ENCODE measurements at places on chromosomes 7 and 10.

DNA sequence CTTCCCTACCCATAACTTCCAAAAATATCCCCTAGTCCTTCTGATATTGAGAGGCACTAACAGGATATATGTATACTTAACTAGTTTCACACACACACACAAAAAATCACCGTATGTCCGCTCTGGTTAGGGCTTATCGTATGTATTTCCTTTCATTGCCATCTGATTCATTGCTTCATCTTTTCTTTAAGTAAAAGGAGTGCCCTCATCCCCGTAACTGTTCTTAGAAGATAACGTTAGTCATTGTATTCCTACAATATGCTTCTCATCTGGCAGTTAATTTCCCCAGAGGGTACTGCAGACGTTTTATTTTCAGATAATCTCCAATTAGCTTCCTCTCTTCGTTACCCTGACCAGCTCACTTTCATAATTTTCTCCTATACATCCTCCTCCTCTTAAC is 37.3 kb downstream of the NRCAM start:
- no peak for DNase-seq

- DNase-seq, result no peak
Measured at GRCh38 chr7:46108272-46108671, 187.2 kb upstream of the IGFBP3 start.

- no peak for DNase-seq
Measured at GRCh38 chr10:129888784-129889616, 75.1 kb downstream of the EBF3 start.

DNA sequence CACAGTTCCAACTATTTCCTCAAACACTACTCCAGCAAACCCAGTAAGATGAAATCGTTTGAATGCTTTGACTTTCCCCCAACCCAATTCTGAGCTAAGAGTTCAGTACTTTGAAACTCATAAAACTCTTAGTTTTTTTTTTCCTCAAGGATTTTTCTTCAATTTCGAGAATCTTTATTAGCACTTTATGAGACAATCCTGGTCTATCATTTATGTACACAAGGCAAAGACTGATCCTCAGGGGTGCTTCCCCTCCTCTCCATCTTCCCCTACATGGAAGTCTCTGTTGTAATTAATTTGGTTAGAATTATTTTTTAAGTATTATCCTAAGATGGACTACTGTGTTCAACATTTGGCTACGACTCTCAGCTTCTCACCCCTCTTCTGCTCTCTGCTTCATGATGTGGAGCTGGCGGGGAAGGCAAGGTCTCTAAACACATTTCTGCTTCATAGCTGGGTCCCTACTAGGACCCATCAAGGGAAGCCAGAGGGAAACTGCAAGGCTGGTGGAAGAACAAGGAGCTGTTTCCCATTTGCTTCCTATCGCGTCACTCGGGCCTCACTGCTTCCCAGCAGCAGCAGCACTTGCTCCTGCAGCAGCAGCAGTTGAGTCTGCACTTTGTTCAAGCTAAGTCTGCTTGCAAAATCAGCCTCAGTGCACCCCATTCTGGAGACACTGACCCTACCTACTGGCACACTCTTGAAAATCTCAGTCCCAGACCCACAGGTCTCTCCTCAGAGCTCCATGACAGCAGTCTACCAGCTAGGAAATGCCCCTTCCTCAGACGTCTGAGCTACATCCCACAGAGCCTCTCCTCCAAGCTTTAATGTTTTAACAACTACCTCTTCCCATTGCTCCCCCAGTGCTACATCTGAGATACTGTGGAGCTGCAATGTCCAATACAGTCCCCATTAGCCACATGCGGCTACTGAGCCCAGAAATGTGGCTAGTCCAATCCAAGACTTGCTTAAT is 90.0 kb downstream of the CHCHD3 start:
- no peak for DNase-seq

DNA sequence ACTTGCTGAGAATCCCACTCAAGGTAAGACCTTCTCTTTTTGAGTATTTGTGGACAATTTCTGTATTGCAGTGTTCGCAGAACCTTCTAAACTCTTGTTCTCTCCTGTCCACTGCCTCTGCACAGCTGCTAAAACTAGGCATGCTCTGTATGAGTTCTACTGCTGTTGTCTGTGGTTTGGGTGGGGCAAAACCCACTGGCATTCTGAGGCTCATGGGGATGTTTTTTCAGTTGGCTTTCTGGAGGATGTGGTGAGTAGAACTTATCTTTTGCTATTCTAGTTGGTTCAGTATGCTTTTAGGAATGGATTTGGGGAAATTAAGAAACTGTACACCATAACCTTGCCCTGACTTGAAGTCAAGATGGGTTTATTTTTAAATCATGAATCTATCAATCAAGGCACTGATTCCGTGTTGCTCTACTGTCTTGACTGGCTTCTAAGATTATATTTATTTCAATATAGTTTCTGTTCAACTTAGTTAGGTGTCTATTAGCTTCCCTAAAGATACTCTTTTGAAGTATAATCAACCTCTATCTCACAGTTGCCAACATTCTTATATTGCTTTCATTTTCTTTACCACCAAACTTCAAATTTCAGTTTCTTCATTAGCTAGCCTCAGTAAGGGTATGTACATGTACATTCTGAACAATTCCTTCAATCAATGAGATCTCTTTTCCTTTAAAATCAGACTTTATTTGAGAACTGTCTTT is 25.0 kb upstream of the C1GALT1 start:
- no peak for DNase-seq

DNA sequence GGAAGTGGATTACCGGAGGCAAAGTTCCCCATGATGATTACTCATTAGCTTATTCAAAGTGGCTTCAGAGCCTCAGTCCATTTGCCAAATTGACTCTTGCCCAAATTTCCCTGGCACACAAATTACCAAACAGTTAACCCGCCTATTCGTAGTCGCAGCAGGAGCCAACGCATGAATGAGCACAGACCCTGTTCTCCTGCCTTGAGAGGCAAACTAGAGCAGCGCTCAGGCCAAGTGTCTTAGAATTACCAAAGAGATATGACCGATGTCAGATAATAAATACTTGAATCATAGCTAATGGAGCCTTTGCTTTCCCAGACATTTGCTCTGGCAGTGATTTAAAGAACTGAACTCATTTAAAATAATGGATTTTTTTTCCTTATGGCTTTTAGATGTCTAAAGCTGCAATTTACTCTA is 64.9 kb downstream of the CTTNBP2 start:
- DNase-seq, result no peak

- no peak for DNase-seq
Measured at GRCh38 chr10:15897287-15897686, 37.0 kb upstream of the MINDY3 start.

DNA sequence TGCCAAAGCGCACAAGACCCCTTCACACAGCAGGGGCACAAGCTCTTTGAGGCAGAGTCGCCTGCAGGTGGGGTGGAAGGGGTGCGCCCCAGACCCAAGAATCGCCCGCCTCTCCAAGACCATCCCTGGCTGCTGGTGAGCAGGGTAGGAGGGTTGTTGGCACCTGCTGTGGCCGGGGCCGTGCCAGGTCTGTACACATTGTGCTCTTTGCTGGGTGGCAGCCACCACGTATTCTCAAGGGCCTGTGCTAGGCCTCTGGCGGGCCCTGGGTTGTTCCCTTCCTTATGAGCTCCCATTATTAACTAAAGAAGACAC is 84.4 kb downstream of the LHPP start:
- DNase-seq, result no peak

DNA sequence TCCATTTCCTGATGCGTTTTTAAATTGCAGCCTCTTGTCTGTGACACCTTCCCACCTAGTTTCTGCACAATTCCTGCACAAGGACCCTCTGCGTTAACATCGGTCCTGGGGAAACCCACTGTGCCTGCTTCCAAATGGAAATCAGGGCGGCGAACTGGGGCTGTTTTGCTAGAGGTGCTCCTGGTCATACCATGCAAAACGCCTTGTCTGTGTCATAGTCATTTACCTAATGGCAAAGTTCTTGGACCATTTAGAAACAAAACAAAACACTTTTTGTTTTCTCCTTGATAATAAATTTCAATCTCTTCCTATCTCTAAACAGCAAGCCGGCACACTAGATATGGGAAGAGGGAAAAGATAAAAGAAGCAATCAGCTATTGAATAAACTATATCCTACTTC is 206.9 kb upstream of the KLF14 start:
- DNase-seq, result no peak

- DNase-seq, result no peak
Measured at GRCh38 chr10:93378997-93379730, 103.0 kb downstream of the MYOF start.

GRCh38 chr10:113285305-113285704 is 267.5 kb upstream of the HABP2 start:
- no peak for DNase-seq

DNA sequence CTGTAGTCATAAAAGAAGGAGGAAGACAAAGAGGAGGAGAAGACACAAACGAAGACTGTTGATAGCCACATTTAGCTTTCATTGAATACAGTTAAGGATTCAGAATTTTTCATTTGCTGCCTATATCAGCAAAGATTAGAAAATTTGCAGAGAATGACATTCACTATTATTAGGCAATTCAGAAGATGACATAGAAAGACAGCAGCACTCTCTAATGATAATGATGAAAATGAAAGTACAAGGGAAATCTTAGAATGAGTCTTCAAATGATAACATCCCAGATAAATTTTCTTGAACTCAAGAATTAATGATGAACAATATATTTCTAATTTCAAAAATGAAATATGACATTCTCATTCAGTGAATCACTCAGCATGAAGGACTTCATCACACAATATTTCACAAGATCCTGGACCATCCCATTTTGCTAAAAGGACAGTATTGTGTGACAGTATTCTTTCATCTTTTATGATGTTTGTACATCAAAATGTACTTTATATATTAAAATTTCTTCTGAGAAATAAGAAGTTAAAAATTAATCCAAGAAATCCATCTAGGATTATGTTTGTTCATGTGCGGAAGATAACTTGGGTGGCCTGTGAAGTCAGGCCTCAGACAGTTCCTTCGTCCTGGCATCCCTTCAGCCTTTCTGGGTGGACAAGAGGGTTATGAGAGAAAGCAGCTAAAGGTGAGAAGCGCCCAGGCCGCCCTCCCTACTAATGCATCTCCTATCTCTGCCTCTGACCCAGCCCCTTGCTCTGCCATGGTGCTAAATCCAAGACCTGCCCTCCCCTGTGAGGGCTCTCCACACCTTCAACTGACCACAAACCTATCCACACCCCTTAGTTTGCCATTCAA is 47.4 kb upstream of the CAMK2B start:
- no peak for DNase-seq

GRCh38 chr7:146539836-146540235 is 423.2 kb downstream of the CNTNAP2 start:
- no peak for DNase-seq

DNA sequence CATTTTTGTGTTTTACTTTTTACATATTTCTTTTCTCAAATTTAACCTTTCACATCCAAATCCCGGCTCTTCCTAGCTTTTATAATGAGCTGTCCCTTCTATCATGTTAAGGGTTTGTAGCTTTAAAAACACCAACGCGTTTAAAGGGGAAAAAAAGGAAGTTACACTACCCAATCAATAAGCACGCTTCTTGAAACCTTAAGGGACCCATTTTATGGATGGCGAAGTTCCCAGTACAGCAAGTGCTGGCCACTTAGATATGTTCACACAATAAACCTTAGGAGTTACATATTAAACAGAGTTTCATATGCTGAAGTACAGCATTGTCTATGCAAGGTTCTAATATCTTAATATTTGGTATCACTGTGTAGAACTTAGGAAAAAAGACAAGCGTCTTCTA is 1.8 kb downstream of the GNG11 start:
- no peak for DNase-seq

GRCh38 chr7:14275356-14275755 is 285.9 kb upstream of the ETV1 start:
- DNase-seq, result no peak

- no peak for DNase-seq
Measured at GRCh38 chr7:68309271-68309670, 1289.0 kb upstream of the AUTS2 start.

Measured in dorsolateral prefrontal cortex (tissue), 122 donors.